Activated T-cell treated with anti-CD3 and anti-CD28 coated beads, Interleukin-2, amount 50 U/mL, for 72 hours (primary cell): ENCODE measurements at places on chromosomes 7 and 10.
A peak's percentile ranks its signal among the peaks of the same experiment; 100 is the strongest.

GRCh38 chr10:19041171-19041570 is 7.4 kb upstream of the MALRD1 start:
- H3K4me3 ChIP-seq, result no peak overlapping the region
- H3K27ac ChIP-seq, result no peak overlapping the region
- no peaks in the 10 kb centered on the region for H3K36me3 ChIP-seq
- H3K27me3 ChIP-seq, result no peaks in the 10 kb centered on the region

DNA sequence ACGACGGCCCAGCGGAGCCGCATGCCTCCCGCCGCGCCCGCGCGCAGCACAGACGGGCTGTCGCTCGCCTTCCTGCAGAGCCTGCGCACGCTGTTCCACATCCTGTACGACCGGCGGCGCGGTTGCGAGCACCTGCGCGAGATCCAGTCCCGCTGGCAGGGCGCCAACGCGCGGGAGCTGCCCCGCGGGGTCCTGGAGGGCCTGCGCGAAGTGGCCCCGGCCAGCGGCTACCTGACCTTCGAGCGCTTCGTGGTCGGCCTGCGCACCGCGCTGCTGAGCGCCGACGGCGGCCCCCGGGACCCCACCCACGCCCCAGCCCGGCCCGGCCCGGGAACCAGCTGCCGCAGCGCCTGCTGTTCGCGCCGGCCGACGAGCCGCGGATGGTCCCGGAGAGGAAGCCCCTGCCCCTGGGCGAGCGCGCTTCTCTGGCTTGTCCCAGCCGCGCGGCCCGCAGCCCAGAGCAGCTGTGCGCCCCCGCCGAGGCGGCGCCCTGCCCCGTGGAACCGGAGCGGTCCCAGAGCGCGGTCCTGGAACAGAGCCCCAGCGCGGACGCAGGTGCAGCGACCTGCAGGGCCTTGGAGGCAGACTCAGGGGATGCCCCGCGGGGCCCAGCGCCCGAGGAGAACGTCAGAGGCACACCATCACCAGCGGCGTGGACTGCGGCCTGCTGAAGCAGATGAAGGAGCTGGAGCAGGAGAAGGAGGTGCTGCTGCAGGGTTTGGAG is 25.3 kb upstream of the ZNF716 start:
- H3K36me3 ChIP-seq, result peaks cover 11% of the 10 kb centered on the region
- H3K4me1 ChIP-seq, result no peaks in the 10 kb centered on the region
- H3K27me3 ChIP-seq, result no peaks in the 10 kb centered on the region
- DNase-seq, result no peak
- no peak overlapping the region for H3K4me3 ChIP-seq
- no peak overlapping the region for H3K27ac ChIP-seq

DNA sequence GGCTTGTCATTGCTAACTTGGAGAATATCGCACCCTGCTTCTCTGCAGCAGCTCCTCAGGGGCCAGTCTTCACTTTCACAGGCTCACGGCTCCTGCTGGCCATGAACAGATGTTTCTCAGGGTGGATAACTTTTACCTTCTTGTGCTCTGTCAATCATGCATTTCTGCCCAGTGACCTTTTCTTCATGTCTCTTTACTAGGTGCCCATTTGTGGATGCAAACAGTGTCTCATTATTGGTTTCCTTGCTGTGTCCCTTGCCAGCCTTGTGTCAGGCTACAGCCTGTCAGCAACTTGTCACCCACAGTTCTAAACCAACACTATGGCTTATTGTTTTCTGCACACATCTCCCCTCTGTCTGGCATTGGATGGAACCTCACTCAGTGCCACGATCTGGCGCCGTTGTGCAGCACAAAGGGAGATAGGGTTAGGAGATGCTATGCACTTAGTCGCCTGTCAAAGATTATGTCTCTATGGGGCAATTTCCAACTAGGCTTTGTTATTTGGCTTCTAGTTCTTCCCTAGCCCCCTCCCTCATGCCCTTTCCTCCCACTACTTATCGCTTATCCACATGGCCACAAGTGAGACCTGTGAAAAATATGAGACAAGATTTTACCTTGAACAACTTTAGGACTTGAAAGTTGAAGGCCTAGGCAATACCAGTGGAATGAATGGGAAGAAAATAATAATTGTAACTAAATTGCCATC is 45.7 kb upstream of the NXPH1 start:
- peaks cover 32% of the 10 kb centered on the region for H3K27me3 ChIP-seq
- H3K4me3 ChIP-seq, result no peak overlapping the region
- H3K36me3 ChIP-seq, result no peaks in the 10 kb centered on the region
- peaks cover 10% of the 10 kb centered on the region for H3K4me1 ChIP-seq
- H3K27ac ChIP-seq, result no peak overlapping the region

GRCh38 chr7:95011146-95011928 is 103.9 kb downstream of the PPP1R9A start:
- no peak overlapping the region for H3K4me3 ChIP-seq
- no peak for DNase-seq
- H3K27me3 ChIP-seq, result no peaks in the 10 kb centered on the region

DNA sequence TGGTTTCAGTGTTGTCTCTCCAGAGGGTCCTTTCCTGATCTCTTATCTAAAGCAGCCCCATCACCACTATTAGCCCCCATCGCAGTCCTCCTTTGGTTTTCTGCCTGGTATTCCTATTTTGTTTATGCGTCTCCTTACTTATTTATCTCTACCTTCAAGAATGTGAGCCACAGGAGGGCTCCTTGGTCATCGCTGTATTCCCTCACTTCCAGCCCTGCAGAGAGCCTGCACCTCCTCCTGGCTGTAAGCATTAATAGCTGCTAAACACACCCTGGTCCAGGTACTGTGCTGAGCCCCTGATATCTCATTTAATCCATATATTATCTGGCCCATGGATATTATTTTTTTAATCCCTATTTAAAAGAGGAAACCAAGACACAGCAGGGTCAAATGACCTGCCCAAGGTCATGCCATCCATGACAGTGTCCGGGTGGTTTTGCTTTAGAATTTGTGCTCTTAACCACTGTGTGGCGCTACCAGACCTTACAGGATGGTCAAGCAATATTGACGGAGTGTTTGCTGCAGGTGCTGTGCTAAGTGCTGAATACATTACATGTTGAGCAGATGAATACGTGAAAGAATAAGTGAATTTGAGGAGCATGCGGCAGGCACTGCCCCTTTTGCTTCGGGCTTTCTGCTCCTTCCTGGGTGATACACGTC is 227.2 kb downstream of the ADAM12 start:
- no peaks in the 10 kb centered on the region for H3K36me3 ChIP-seq
- no peak for DNase-seq
- no peak overlapping the region for H3K27ac ChIP-seq

DNA sequence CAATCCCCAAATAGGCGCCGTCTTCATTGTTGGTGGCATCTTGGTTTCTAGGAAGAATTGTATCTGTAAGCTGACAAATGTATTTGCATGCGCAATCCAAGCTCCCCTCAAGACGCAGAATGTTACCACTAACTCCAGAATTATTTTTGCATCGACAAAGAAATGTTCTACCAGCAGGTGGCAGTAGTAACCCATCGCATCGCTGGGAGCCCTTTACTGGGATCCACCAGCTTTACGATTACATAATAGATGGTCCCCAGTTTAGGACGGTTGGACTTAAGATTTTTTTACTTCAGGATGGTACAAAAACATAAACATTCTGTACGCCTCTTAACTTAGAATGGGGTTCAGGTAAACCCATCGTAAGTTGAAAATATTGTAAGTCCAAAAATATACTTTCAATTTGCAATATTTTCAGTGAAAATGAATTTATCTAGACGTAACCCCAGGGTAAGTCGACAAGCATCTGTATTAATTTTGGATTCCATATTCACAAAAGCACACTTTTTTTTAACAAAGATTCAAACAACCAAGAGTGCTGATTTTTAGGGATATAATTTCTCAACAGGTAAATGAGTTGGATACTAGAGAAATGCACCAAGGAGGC is 114.0 kb upstream of the COBL start:
- H3K27ac ChIP-seq, result peak overlapping the region; percentile 26
- H3K4me3 ChIP-seq, result no peak overlapping the region
- H3K36me3 ChIP-seq, result no peaks in the 10 kb centered on the region

- no peaks in the 10 kb centered on the region for H3K27me3 ChIP-seq
- H3K4me1 ChIP-seq, result peaks cover 18% of the 10 kb centered on the region
- DNase-seq, result no peak
Measured at GRCh38 chr7:91079487-91079886, 184.7 kb upstream of the FZD1 start.
